Renal cortical epithelial cell (primary cell): ENCODE measurements at places on chromosomes 3 and 15. TPM values are rescaled to one million over a fixed set of nuclear protein-coding genes. Genes with fewer than 3 reads are reported as not detected.
A peak's percentile ranks its signal among the peaks of the same experiment; 100 is the strongest.

DNA sequence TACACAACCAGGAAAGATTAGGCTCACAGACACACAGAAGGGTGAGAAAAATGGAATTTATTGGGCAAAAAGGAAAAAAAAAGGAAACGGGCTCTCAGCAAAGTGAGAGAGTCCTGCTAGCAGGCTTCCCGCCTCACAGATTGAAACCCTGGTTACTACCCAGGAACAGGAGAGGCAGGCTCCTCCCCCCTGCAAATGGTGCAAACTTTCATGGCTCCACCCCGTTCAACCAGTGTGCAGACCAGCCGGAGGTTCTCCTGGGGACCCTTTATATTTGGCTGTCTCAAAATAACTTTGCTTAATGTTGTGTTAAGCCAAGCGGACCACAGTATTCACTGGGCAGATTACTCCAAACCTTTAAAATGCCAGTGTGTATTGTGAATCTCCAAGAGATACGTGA lies 40.3 kb downstream of the IL1RAP start:
- DNase-seq, result no peak

- no peak for DNase-seq
Observed at GRCh38 chr3:127754411-127755304, 67.7 kb downstream of the MGLL start.

DNA sequence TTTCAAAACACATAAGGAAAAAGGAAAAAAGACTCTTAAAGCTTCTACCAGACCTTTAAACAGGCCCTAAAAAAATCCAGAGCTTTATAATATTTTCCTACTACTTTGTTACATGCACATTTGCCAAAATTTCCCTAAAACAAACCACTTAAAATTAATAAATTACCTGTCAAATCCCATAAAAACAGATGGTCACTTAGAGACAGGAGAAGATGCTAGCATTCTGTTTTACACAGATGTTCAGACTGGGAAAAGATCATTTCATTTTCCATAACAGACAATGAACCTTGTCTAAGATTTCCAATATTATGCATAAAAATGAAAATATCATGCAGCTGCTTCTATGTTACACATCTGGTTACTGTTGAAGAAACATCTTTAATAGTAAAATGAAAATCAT lies 66.6 kb downstream of the SUCLG2 start:
- no peak for DNase-seq

- DNase-seq, result peak; percentile 32
Observed at GRCh38 chr15:46304321-46304720, 669.5 kb downstream of the SQOR start.

DNA sequence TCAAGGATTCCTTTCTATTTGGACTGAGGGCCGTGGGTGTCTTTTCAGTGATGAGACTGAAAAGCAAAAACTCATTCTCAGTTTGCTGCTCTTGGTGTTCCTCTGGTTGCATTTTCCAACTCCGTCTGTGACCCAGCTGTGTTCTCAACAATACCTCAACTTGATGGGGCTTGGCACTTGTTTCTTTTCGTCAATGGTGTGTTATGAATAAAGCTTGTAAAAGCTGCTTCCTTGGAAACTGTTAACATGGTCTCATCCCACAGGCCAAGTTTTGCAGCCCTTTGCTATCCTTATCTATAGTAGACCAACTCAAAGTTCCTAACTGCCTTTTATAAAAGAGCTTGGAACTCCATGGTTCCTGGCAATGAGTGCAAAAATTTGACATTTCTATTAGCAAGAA lies 142.5 kb upstream of the UBE2E1 start:
- DNase-seq, result no peak

DNA sequence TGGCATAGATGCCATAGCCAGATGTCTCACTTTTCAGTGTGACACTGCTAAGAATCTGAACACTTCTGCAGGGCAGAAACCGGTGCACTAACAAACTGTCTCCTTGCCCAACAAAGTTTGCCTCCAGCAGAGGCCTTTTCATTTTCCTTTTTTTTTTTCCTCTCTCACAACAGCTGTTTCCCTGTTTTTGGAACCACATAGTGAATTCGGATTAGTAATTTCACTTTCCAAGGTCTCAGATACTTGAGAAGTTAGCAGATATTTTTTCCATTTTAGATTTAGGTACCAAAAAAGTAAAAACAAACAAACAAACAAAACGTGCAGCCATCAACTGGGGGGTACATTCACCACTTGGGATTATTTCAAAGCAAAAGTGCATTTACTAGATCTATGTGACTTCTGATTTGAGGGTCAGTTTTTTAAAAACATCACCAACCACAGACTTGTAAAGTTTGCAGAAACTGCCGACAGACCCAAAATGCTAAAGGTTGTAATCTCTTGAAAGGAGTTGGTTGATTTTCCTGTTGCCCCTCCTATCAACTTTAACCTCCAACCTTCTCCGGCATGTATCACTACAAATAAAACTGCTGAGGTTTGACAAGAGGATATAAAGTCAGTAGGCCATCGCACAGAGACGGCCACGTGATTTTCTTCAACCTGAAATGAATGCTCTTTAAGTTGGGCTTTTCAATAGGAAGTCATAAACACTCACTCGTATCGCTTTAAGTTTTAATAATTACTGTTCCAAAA lies 169.1 kb downstream of the CDIN1 start:
- DNase-seq, result no peak

BCHE gene
- total RNA-seq, result 1.9 and 3.5 TPM in 2 replicates

GLDN gene
- not detected in 2 replicates for total RNA-seq

PLOD2 gene
- 284 and 348 TPM in 2 replicates for total RNA-seq

CHRNA5 gene
- 4.1 and 6.6 TPM in 2 replicates for total RNA-seq

CD47 gene
- 190 and 342 TPM in 2 replicates for total RNA-seq

ERC2 gene
- 3.1 and 6.2 TPM in 2 replicates for total RNA-seq
